ENCODE measurements at places on chromosomes 7 and 10.

DNA sequence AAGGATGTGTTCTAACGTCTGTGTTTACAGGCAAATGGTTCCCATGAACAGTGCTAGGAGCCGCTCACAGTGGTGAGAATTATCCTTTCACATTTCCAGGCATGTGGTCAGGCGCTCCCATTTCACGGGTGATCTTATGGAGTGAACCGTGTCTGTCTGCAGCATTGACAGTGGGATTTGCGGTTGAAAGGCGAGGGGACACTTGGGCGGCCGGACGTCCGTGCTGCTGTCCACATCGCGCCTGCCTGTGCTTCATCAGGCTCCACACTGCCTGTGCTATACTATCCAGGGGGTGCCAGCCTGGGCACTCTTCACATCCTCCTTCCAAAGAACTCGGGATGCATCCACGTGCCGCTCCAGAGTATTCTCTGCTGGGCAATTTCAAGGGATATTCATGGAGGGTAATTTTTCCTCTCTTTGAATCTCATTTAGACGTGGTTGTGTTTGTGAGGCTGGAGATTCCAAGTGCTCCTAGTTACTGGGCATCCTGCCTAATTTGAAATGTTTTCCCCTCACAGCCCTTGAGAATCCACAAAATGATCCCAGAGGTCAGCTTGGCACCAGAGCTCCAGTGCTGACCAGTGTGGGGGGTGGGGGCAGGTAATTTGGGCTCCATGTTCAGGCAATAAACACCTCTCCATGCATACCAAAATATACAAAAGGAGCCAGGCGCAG, 61.9 kb upstream of the EBF3 start:
- no peak for DNase-seq

- DNase-seq = no peak
Observed at GRCh38 chr10:99360934-99361333, 31.8 kb downstream of the CNNM1 start.

DNA sequence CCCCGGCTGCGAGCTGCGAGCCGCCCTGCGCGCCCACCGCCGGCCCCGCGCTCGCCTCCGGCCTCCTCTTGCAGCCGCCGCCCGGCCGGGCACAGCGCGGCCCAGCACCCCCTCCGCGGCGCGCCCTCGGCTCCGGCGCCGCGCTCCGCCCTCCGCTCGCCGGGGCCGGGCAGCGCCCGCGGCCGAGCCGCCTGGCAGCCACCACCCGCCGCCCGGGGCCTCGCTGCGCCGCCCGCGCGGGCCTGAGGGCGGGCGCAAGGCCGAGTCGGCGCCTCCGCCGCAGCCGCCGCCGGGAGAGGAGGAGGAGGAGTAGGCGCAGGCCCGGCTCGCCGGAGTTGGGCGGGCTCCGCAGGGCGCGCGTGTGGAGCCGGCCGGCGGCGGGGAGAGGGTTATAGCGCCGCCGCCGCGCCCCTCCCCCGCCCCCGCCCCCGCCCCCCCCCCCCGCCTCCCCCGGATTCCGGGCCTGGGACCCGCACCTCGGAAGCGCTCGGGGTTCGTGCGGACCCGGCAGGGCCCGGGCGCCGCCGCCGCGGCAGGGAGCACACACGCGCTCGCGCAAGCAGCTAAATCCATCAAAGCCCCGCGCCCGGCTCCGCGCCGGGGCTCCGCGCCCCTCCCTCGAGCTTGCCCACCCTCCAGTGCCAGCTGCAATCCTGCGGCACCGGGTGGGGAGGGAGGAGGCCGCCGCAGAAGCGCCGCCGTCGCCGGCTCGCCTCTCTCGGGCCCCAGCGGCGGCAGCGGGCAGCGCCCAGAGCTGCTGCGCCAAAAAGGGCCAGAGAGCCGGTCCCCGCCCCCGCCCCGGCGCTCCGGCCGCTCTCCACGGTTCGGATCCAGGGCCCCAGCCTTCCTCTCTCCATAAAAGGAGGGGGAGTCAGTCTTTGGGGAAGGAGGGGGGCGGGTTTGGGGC, at the start of gene PDGFA:
Gene PDGFA (minus strand): TSS at position 363 of the 907 bp plus-strand sequence. CDS start 845 bp downstream, outside the sequence.
- DNase-seq = peak; percentile 52

DNA sequence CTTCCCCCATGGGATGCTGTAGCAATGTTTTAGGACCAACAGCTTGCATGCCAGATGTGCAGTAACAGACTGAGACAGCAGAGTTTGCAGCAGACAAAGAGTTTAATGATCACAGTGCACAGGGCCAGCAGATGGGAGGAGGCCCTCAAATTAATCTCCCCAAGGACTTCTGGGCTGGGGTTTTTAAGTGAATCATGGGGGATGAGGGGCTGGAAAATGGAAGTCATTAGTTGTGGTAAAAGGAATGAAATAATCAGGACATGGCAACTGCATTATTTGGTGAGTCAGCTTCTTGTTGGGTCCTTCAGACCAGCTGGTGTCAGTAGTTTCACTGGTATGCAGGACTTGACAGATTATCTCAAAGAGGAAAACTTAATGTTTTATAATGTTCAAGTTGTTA, 12.6 kb upstream of the NRBF2 start:
- no peak for DNase-seq

GRCh38 chr10:75430000-75430763, 1.2 kb upstream of the LRMDA start:
- peak; percentile 36 for DNase-seq

- no peak for DNase-seq
Observed at GRCh38 chr10:72502581-72502980, 123.3 kb downstream of the MICU1 start.

GRCh38 chr10:14160299-14160698, 170.4 kb downstream of the FRMD4A start:
- DNase-seq = no peak

DNA sequence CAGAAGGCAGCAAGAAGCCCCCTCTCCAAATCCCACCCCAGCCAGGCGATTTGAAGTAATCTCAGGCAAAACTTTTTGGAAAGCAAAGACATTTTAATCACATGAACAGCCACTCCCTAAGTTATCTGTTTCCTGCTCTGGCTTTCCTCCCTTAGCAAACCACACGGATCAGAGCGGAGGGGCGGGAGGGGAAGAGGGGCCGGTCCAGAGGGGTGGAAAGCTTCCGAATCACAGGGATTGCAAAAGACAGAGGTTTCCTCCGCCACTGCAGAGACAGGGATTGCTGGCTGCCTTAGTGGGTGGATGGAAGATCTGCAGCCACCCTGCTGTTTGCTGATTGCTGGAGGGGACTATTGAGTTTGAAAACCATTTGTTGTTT, 41.2 kb downstream of the ZCCHC24 start:
- DNase-seq = no peak

DNA sequence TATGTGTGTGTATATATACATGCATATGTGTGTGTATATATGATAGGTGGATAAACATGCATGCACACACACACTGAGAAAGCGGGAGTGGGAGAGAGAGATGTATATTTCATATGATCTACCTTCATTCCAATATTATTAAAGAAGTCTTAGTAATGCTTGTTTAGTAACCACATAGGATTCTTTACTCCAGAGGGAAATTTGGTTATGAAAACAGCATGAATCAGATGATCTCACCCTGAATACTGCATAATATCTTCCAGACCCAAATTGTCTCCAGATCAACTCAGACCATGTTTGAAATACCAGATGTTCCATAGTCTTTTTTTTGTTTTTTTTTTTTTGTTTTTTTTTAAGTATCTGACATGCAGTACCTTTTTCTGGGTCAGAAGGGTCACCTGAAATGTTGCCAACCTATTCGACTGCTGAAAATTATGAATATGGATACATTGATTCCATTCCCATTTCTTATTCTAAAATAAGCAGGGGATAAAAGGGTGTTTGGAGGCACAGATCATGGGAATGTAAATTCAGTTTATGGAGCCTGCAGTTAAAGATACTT, 17.4 kb downstream of the TES start:
- DNase-seq = no peak

GRCh38 chr7:27921081-27921836, 181.3 kb downstream of the TAX1BP1 start:
- DNase-seq = peak; percentile 18

DNA sequence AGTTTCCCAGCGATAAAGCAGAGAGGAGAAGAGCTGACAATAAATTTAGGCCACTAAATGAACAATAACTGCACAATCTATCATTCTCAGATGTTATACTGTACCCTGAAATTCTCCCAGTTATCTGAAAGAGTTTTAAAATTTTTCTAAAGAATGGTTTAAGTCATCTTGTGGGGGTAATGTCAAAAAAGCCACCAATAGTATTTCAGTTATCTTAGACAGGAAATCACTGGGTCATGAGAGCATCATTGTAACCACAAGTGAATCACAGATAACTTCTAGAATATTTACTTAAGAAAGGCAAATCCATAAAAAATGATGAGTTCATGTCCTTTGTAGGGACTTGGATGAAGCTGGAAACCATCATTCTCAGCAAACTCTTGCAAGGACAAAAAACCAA, 147.1 kb downstream of the DNAJB9 start:
- no peak for DNase-seq

DNA sequence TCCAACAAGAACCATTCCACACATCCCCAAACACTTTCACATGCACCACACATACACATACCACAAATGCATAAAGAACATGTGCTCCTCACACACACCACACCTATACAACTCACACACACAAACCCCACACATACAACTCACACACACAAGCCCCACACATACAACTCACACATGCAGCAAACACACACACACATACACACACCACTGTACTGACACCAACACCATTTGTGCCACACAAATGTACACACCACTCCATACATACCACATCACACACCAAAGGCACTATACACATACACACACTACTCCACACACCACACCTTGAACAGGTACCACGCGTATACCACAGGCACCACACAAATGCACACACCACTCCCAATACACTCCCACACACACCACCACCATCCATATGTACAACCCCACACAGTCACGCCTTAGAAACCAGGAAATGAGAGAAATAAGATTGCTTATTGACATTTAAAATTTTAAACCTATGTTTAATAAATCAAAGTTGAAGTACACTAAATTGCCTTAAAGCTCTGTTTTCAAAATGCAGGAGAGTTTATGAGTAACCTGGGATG, 107.4 kb downstream of the ARL4A start:
- no peak for DNase-seq

DNA sequence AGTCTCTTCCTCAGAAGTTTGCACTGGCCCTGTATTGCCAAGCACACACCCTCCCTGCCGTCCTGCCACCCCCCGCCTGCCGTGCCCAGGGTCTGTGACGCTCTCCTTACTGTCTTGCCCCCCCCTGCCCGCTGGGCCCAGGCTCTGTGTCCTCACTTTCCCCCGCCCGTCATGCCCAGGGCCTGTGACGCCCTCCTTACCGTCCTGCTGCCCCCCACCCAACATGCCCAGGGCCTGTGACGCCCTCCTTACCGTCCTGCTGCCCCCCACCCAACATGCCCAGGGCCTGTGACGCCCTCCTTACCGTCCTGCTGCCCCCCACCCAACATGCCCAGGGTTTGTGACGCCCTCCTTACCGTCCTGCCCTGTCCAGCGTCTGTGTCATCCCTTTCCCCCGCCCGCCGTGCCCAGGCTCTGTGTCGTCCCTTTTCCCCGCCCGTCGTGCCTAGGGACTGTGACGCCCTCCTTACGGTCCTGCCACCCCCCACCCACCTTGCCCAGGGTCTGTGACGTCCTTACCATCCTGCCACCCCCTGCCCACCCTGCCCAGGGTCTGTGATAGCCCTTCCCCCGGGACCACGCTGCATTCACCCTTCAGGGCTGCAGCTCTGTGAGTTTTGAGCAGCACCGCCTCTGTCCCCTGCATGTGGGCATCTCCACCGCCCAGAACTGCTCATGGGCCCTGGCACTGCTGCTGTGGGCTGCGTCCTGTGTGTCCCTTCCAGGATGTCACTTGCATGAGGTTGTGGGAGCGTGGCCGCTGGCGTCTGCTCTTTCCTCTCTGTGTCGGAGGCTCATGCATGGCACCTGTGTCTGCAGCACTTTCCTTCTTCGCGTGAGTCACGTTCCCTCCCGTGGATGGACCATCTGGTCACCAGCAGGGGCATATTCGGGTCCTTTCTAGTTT, 19.3 kb upstream of the PRKAR1B start:
- DNase-seq = no peak

DNA sequence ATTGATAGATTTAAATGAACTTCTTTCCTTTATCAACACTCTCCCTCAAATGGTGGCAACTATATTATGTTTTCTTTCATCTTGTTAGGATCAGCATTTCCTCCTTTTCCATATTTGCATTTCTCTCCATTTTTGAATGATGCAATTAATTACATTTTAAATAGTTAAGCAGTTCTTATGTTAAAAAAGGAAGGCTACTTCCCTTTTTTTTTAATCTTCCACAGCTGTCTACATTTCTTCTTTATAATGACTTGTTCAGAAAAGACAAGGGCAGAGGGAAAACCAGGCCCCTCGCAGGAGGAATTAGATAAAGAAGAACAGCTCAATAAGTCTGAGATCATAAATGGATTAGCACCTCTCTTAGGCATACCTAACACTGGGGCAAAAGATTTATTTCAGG, 208.9 kb downstream of the ARL4A start:
- DNase-seq = no peak

- no peak for DNase-seq
Observed at GRCh38 chr7:47024991-47025390, 556.9 kb downstream of the TNS3 start.

DNA sequence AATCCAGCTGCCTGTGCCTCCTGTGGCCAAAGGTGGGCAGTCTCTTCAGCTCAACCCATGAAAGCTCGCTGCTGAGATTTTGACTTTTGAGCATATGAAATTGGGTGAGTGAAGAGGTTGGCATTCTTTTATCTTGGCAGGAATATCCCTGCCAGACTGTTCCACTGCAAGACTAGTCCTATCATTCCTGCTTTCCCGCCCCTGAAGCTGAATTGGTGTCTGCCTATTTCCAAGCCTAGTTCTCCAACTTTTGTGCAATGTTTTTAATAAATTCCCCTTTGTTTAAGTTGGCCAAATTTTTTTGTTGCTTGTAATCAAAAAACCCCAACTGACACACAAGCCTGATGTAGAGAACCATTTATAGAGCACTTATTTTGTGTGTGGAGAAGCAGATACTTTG, 34.8 kb upstream of the BICC1 start:
- DNase-seq = no peak

DNA sequence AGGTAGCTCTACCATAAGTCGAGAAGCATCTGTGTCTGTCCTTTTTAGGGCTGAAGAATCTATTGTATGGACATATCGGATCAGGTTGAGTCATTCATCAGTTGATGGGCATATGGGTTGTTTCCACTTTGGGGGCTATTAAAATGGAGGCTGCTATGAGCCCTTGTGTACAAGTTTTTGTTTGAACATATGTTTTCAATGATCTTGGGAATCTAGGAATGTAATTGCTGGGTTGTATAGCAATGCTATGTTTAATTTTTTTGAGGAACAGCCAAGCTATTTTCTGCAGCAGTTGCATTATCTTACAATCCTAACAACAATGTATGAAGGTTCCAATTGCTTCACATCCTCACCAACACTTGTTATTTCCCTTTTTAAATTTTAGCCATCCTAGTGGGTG, 46.4 kb upstream of the HABP2 start:
- no peak for DNase-seq

GRCh38 chr10:123648595-123648994, 17.6 kb upstream of the GPR26 start:
- no peak for DNase-seq

- no peak for DNase-seq
Observed at GRCh38 chr7:145732521-145732920, 384.1 kb upstream of the CNTNAP2 start.
